ENCODE measurements at places on chromosomes 3 and 15.

GRCh38 chr3:173502983-173503568, 105.5 kb downstream of the NLGN1 start:
- DNase-seq = no peak

GRCh38 chr15:72758182-72758581, 25.4 kb downstream of the ADPGK start:
- DNase-seq = no peak

- no peak for DNase-seq
These were observed 12.9 kb downstream of the SPINT1 start for GRCh38 chr15:40856746-40857145.

DNA sequence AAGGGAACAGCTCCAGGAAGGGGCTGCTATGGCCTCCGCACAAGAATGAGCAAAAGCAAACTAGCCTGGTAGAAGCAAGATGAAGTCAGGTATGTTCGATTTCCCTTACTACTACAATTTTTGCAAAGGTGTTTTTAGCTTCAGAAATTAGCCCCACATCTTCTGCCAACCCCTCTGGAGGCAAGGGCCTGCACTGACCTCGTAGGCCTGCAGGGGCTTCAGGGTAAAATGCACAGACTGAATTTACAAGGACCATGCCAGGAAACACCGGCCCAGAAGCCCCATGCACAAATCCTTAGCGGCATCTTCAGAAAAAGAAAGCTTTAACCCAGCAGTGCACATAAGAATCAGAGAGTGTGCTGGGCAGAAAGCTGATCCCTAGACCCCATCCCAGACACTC, 53.0 kb downstream of the SLC6A1 start:
- DNase-seq = no peak

- DNase-seq = no peak
These were observed 76.9 kb upstream of the FRMD4B start for GRCh38 chr3:69462826-69463100.

DNA sequence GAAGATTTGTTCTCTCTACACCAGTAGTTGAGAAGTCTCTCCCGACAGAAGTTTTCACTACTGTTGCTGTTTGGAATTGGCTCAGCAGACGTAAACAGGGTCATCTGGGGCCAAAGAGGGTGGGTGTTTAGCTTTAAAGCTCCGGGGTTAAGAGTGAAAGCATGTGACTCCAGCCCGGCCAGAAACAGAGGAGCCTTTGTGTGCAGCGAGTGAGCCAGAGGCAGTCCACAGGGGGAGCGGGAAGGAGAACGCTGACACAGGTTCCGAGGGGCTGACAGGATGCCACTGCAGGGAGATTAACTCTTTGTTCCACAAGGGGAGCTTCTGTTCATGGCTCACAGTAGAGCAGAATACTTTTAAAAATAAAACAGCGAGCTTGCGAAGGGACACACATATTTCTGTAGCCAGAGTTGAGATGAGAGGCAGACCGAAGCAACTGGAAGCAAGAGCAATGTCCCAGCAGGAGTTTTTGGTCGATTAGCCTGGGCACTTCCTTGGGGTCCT, 26.9 kb downstream of the BMF start:
- DNase-seq = no peak

DNA sequence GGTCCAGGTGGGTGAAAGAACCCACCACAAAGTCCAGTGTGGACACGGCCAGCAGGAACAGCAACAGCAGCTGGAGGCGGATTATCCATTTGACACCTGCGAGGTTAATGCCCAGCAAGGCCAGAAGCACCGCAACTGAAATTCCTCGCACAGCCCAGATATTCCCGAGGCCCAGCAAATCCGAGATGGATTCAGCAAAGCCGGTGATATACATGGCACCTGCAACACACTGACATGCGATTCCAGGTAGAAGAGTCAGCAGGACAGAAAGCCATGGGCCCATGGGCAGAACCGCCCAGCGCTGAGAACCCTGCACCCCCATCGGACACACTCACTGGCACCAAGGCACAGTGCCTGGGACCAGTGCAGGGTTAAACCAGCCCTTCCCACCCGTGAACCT, 34.8 kb downstream of the SLC12A8 start:
- DNase-seq = no peak

GRCh38 chr15:73550190-73550589, 83.0 kb downstream of the NPTN start:
- no peak for DNase-seq

DNA sequence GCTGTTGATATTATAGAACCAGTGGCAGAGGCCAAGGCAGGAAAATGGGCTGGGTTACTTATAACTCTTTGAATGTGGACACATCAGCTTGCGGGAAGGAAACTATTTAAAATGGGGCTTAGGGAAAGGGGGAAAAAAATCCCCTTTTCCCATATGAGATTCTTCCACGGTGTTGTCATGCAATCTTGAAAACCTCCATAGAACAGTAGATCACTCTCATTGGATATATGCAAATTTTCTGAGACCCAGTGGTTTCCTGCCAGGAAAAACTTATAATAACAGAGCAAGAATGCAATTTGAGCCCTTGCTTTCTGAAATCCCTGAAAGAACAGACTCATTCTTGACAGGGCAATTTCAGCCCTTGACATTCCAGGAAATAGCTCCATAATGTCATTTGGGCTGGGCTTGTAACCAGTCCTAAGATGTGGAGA, 31.1 kb downstream of the TMEM212 start:
- DNase-seq = no peak

GRCh38 chr3:43004282-43004681, 25.2 kb downstream of the GASK1A start:
- DNase-seq = no peak

DNA sequence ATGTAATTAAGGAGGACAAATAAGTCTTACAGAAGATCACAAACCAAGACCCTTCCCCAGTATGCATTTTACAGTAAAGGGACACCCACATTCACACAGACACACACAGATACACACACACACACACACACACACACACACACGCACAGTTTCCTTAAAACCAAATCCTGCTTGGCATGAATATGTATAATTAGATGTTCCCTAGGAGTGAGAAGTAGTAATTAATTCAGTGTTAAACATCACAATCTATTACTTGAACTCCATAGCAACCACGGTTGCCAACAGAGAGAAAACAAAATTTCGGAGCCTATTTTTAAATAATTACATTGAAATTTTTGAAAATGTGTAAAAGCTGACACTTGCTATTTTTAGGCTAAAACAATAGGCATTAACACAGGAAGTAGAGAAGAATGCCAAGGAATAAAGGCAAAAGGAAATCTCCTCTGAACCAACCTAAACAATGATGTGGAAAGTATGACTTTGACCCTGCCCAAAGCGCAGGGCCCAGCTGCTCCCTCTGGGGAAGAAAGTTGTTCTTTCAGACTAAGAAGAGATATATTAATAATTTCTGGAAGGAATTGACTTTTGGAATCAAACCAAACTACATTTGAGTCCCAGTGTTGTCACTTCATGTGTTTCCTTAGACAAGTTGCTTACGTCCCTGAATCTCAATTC, 215.3 kb downstream of the CPNE4 start:
- DNase-seq = no peak

DNA sequence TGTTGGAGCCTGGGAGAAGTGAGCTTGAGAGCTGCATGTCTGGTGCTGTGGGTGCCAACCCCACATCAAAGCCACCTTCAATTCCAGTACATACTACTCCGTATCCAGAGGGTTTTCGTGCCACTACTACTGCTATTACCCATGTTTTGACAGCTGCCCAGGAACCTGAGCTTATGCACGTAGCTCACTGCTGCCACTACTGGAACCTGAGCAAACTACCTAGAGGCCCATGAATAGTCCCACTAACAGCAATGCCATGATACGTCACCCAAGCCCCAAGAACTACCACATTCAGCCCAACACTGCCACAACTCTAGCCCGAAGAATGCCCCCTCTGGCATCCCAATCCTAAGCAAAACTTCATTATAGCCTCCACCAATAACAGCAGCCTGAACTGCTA, 215.2 kb upstream of the BCHE start:
- DNase-seq = no peak

Measured in NCI-H187 treated with DMSO at 0.1 percent for 48 hours (cell line).